Stimulated activated CD4-positive, alpha-beta T cell treated with anti-CD3 and anti-CD28 coated beads, TNF-alpha, amount 100 ng/mL, for 4 hours (primary cell): ENCODE measurements at places on chromosomes 4 and X.

DNA sequence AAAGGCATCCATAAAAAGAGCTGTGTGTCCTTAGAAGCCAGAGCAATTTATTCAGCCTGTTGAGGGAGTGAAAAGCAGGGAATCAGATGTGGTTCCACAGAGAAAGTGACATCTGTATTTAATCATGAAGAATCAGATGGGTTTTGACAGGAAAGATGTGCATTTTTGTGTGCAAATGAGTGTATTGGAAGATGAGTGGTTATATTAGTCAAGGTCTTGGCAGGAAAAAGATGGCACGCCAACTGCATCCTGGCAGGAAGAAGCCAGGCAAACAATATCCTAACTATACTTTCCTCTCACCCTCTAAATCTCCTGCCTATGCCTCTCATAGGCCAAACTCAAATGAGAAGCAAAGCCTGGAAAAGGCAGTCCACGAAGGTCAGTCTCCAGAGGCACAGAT lies 59.1 kb downstream of the SCFD2 start:
- DNase-seq = no peak

- DNase-seq = no peak
Measured at GRCh38 chr4:26217481-26217880, 103.3 kb upstream of the RBPJ start.

- DNase-seq = no peak
Measured at GRCh38 chr4:185171373-185172071, 28.5 kb downstream of the SLC25A4 start.

- no peak for DNase-seq
Measured at GRCh38 chr4:186258216-186258811, 7.7 kb upstream of the F11 start.

- DNase-seq = no peak
Measured at GRCh38 chr4:5756271-5756670, 45.3 kb downstream of the EVC start.

DNA sequence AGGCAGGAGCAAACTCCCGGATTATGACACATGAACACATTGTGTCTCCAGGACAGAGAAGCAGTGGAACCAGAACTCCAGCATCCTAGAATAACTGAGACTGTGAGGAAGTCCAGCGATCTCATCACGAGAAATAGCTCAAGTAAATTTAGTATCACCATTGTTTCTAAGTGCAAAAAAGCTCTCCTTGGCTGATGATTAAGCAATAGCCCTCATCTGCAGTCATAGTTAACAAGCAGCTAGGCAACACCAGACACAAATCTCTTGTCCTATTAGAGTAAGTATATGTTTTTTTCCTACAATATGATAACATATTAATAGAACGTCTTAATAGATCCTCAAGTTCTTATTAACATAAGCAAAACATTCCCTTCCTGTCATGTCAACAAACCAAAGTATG lies 2.4 kb upstream of the CFAP299 start:
- no peak for DNase-seq
